ENCODE measurements at places on chromosomes 5 and 9.

- no peak for DNase-seq
These were observed 204.8 kb downstream of the HCN1 start for GRCh38 chr5:45491368-45491767.

DNA sequence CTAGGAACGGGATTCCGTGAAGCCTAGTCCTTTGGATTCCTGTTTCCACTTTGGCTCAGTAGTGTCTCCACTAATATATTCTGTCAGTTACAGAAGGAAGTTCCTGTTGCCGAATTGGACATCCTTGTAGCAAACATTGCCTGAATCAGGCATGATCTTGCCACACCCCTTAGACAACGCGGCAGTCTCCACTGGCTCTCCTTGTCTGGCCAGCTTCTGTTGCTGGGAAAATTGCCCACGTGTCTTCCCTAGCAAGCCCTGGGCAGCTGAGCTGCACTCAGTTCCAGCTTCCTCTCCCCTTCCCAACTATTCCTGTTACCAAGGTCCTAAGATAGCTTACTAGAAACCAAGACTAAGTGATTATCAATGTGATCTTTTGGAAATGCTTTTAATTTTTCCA lies 316.6 kb upstream of the RIOK2 start:
- no peak for DNase-seq

DNA sequence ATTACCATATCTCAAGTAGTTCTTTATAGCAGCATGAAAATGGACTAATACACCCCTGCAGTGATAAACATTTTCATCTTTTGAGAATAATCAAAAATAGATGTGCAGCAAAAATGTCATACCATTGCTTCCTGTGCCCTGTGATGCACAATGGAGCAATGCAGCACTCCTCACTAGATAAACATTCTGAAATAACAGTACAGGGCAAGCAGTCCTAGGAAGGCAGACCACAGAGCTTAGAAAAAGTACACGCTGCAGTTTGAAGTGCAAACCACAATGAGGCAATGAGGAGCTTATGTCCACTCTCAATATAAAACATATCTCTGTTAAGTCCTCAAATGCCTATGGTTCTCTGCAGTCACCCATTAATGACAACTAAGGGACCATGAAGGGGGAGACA lies 367.6 kb downstream of the PDE4D start:
- DNase-seq, result no peak

GRCh38 chr5:10233505-10233904 lies 16.2 kb downstream of the ATPSCKMT start:
- DNase-seq, result no peak

GRCh38 chr5:88551724-88552345 lies 283.2 kb upstream of the TMEM161B start:
- DNase-seq, result no peak

DNA sequence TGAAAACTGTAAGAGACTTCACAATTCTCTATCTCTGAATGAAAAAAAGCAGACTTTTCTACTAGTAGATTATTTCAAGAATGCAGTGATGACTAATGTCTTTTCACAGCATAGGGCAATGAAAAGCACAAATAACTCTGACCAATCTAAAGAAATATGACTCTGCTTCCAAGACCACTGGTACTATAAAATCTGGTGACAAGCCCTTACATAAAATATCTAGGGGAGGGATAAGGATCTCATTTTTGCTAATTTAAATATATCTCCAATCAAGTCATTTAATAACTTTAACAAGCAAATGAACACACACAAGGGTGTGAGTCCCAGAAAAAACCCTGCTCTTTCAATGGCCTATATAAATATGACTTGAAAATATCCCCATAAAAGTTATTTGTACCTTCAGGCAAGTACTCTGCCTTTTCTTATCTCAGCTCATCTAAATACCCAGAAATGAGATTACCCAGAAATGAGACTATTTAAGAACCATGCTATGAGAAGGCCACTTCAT lies 105.2 kb downstream of the GNAQ start:
- DNase-seq, result no peak

DNA sequence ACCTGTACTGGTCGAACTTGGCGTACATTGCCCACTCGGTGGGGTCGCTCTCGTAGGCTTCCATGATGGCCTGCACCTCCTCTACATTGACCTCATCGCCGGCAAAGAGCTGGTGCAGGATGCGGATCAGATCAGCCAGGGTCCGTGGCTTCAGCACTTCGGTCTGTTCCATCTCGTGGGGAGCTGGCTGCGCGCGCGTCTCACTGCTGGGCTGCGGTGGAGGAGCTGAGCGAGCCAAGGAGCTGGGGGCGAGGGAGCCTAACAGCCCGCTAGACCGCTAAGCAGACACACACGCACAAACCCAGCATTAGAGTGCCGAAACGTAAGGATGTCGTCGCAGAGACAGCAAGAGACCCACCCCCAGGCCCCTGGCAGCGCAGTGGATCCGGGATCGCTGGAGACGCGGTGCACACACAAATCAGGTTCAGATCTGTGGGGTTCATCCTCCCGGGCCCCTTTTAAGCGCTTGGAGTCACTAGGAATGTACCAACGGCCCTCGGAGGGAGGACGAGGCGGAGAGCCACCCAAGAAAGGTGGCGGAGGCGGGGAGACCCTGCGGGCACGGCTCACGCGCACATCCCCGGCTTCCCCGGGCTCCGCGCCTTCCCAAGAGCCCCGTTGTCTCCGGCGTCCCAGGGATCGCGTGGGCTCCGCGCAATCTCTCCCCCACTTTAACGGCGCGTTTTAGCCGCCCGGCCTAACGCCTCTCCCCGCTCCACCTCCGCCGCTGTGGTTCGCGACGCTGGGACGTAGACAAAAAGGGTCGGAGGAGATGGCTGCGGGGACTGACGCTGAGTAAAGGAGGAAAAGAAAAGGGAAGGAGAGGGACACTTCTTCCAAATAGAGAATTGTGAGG lies at the start of gene CDO1:
TSS of gene CDO1 (minus strand) at position 434 of the 856 bp plus-strand sequence. CDS start at position 172, 262 bp downstream.
- DNase-seq, result peak; percentile 23

DNA sequence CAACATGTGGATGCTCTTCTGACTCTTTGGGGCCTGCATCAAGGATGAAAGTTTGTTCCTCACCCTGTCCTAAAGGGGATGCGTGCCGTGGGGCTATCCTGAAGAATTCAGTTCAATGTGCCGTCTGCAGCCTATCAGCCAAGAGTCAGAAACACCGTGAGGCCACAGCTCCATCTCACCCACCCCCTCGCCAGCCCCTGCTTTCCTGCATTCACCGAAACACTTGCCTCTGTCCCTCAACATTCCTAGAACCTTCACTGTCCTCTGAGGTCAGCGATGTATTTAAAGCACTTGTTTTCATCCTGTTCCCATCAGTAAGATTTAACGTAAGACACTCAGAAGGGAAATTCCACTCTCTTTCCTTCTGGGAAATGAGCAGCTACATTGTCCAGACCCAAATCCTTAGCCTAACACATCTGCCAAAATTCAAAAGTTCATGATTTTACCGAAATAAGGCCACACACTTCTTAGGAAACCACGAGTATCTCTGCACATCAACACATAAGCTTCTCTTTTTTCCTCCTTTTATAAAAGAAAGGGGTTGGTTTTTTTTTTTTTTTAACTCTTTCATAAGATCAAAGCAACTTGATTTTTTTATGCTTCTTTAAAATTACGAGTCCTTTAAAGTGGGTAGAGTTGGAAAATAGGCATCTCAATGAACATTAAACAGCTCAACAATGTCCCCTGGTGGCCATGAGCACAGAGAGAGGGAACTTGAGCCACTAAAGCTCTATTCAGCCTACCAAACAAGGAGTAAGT lies 100.7 kb downstream of the SUSD1 start:
- no peak for DNase-seq

GRCh38 chr5:16615741-16616535 lies 859 bp downstream of the RETREG1 start:
- DNase-seq, result no peak

GRCh38 chr9:116541402-116541801 lies 145.7 kb upstream of the TRIM32 start:
- DNase-seq, result no peak

GRCh38 chr9:107927276-107927675 lies 437.7 kb upstream of the KLF4 start:
- DNase-seq, result no peak

- no peak for DNase-seq
These were observed 12.5 kb upstream of the GADD45G start for GRCh38 chr9:89592213-89592815.

GRCh38 chr9:14165376-14166035 lies 148.4 kb downstream of the NFIB start:
- DNase-seq, result no peak

DNA sequence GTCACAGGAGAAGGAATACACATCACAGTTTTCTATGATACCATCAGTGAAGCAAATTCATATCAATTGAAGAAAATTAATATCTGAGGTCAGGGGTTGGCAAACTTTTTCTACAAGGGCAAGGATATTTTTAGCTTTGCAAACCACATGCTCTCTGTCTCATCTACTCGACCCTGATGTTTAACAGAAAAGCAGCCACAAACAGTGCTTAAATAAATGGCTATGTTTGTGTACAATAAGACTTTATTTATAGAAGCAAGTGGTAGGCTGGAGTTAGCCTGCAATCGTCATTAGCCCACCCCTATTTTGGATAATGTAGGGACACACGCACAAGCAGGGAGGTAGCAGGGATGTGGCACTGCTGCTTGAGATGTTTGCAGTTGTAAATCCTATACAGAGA lies 251.4 kb downstream of the CETN3 start:
- DNase-seq, result no peak

DNA sequence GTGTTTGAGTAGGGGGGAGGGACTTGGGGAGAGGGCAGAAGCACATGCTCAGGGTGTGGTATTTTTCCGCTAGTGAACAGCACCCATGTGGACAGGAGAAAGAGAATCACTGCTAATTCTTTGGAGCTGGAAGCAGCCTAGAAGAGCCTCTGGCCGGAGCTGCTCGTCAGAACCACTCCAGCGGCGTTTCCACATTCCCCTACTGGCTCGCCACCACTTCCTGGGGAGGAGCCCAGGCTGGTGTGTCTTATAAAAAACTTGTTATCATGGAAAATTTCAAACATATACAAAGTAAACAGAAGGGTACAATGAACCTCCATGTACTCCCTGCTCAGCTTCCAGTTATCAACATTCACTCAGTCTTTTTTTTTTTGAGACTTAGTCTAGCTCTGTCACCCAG lies 26.7 kb downstream of the LHX2 start:
- DNase-seq, result no peak

- no peak for DNase-seq
These were observed 163.9 kb downstream of the PIK3R1 start for GRCh38 chr5:68379275-68380036.

GRCh38 chr5:78810098-78810920 lies 161.7 kb upstream of the LHFPL2 start:
- DNase-seq, result no peak

DNA sequence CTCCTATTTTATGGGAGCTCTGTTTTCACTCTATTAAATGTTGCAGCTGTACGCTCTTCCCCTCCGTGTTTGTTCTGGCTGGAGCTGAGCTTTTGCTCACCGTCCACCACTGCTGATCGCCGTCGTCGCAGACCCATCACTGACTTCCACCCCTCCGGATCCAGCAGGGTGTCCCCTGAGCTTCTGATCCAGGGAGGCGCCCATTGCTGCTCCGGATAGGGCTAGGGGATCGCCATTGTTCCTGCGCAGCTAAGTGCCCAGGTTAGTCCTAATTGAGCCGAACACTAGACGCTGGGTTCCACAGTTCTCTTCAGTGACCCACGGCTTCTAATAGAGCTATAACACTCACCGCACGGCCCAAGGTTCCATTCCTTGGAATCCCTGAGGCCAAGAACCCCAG lies 96.2 kb upstream of the PRDM9 start:
- DNase-seq, result no peak

DNA sequence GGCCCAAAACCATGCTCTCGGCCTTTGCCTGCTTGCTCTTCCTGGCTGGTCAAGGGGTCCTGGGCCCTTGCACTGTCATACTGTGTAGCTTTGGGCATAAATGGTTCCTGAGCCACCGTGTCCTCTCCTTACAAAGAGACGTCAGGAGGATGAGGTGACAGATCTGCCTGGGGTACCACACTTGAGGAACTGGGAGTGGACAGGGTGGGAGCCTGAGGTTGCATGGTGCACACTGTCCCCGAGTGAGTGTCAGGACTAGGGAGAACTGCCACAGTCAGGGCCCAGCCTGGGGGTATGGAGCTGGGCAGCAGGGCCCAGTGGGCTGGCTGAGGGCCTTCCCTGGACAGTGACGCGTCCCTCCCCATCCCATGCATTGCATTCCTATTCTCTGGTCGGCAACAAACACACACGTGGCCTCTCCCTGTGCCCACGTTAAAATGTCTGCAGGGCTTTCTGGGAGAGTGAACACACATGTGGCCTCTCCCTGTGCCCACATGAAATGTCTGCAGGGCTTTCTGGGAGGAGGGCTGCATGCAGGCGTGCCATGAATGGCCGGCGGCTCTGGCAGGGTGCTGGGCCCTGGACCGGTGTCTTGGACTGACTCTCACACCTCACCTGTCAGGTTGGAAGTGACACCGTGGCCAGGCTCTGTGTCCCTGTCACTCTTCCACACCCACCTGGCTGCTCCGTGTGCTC lies 122.1 kb upstream of the COL5A1 start:
- DNase-seq, result no peak

DNA sequence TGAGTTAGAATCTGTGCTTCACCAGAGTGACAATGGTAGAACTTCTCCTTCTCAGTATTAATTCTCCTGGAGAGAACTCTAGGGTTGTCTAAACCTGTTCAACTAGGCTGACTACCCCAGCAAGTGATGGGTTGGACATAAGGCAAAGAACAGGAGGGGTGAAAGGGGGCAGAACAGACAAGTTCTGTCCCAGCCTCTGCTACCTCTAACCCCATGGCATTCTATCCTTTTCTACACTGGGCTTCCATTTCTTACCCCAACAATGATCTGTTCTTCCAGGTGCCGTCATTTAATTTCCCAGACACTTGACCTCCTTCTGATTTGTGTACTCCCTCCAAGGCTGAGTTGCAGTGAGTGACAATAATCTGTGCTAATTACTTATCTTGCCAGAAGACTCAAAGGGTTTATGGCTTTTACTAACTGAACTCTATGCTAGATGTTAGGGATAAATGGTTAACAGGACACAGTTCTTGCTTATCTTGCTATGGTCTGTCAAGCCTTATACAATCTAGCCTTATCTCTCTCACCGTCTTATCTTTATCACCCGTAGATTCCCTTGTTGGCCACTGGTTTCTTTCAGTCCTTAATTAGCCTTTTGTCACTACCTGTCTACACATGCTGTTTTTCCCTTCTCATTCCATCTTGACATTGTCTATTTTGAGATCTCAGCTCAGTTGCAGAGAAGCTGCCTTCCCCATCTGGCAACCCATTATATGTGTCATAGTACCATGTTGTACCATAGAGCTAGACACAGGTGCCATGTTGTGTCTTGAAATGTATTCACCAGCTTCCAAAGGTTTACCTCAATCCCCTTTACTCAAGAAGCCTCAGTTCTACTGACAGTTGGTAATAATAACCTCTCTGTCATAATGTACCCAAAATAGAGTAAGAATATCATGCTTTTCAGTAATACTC lies 10.0 kb upstream of the MATR3 start:
- no peak for DNase-seq

All from GM12892 (cell line).